AG09319 (cell line): ENCODE measurements at places on chromosomes 6 and 20.

GRCh38 chr6:136108361-136108945, 141.7 kb downstream of the MTFR2 start:
- no peak for DNase-seq

- DNase-seq: no peak
Observed at GRCh38 chr6:77036400-77036799, 426.9 kb downstream of the HTR1B start.

GRCh38 chr6:166830185-166830890, 126.0 kb downstream of the RNASET2 start:
- DNase-seq: no peak

DNA sequence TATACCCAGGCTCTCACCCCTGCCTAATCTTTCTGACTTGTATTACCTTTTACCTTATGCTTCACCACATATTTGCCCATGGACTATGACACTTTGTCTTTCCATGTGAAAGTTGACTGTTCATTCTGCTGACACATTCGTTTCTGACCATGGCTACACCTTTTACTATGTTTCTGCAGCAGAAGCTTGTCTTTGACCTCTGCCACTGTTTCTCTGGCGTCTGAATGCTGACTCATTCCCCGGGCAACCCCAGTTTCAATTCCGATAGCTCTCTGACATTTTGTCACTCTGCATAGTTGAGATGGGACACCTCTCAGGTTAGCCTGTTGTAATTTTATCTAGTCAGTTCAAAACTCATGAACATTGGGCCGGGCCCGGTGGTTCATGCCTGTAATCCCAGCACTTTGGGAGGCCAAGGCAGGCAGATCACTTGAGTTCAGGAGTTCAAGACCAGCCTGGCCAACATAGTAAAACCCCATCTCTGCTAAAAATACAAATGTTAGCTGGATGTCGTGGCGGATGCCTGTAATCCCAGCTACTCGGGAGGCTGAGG, 50.7 kb downstream of the SLC26A8 start:
- no peak for DNase-seq

DNA sequence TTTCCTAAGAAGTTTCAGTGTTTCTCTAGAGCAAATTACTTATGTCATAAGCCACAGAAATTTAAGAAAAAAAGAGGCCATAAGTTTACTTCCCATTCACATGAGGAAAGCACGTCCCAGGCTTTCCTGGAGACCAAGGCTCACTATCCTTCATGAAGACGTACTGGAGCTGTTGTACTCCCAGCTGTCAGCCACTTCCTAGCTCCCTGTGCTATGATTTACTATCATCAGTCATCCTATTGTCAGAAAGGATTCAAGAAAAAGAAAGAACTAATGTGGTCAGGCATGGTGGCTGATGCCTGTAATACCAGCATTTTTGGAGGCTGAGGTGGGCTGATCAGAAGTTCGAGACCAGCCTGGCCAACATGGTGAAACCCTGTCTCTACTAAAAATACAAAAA, 337.4 kb upstream of the SOX4 start:
- no peak for DNase-seq

DNA sequence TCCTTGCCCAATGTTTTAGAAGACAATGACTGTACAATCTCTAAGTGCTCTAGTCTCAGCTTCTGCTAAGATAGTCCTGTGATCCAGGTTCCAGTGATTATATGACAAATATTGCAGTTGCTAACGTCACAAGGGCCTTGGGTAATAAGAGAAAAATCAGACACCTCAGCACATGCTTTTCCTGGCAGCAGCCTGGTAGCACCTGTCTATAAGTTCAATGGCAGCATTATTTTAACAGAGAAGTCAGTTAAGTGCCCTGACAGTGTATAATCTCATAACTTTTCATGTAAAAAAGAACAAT, 121.3 kb upstream of the BCLAF1 start:
- no peak for DNase-seq

DNA sequence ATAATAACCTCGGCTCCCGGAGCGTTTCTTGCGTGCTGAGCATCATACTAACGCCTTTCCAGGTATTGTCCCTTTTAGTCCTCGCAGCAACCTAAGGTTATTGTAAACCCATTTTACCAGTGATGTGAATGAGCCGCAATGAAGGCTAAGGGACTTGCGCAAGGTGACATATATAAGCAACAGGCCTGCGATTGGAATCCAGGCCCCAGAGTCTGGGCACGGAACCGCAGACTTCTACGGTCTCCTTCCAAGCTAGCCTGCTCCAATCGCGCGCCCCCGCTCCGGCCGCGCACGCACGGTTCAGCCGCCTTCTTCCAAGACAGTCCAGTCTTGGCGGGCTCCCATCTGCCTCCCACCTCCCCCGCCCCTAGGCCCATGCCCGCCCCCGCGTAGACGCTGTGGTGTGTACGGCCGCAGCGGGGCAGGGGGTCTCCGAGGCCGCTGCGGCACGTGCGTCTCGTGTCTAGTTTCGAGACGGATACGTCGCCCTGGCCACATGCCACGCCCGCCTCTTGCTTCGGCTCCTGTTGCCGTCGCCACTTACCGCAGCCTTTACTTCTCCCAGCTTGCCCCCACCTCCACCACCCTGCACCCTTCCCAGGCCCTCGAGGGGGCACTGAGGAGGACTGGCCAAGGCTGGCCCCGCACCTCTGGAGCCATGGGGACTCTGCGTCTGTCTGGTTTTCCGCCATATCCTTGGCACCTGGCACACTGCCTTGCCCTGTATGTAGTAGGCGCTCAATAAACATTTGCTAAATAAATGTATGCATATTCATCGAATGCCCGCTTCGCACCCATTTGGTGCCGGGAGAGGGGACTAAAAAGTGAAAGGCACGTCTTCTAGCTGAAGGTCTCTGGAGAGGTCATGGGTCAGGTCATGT, 855 bp upstream of the GFOD1 start:
- DNase-seq: no peak

DNA sequence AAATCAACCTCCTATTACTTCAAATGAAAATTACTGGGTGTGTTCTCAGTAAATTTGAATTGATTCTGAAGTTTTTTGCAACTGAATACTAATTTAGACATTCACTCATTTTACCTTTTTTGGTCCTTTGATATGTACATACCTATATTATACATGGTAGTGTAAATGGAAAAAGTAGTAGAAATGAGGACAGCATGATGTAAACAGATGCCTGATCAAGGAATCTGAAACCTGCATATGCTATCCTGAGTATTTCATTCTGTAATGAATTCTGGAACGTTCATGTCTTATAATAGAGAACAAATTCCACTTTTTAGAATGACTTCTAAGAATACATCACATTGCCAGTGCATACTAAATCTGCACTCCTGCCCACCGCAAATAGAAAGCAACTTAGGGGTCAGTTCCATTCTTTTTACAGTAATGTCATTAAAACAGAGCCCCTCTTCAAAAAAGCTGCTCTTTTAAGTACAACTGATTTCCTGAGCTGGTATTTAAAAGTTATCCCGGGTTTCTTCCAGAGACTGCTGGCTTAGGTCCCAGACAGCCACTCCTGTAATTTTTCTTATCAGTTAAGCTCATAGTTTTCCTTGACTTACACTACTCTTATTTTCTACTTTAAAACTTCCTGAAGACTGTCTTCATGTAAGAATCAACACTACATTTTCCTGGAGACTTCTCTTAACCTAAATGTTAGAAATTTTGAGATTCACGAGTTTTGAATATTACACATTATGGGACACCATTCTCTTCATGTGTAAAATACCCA, 48.4 kb downstream of the MAP3K7 start:
- DNase-seq: peak; percentile 0

GRCh38 chr20:39756369-39756768, 794.2 kb downstream of the DHX35 start:
- DNase-seq: no peak

DNA sequence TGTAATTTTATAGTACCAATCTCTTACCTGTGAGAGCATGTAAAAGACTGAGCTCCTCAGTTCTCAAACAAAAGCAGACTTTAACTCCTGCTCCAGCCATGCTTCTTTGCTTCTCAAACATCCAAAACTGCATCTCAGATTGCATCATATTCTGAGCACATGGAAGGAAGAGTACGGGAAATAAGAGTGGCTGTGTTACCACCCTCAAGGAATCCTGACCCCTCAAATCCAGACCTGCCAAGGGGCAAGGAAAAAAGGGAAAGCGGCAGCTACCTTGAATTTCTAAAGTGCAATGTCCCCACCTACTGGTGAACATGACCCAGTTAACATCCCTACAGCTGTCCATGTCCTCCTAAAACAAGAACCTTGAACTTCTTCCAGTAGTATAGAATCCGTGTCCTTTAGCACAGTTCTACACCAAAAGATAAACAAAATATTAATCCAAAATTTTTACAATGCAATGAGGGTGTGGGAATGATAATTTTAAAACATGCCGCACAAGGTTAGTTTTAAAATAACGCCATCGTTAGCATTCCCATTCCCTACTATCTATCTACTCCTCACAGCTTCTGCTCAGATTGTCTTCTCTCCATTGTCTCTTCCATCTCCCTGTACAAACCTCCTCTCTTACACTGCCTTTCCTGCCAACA, 34.1 kb upstream of the HLA-DQB1 start:
- peak; percentile 15 for DNase-seq

DNA sequence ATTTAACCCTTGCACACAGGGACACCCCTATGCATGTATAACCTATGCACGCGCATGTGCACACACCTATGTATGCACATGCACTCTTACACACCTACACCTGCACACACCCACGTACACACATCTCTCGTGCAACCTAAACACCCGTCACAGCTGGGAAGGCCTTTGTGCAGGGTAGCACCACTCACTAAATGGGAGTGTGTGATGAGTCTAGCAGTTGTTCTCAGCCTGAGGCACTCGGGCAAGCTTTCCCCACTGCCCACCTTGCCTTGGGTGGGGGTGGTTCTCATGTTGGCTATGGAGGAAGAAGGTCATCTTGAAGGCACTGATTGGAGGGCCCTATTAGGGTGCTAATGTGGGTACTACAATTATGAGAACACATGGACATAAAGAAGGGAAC, 85.8 kb downstream of the DLL1 start:
- no peak for DNase-seq

DNA sequence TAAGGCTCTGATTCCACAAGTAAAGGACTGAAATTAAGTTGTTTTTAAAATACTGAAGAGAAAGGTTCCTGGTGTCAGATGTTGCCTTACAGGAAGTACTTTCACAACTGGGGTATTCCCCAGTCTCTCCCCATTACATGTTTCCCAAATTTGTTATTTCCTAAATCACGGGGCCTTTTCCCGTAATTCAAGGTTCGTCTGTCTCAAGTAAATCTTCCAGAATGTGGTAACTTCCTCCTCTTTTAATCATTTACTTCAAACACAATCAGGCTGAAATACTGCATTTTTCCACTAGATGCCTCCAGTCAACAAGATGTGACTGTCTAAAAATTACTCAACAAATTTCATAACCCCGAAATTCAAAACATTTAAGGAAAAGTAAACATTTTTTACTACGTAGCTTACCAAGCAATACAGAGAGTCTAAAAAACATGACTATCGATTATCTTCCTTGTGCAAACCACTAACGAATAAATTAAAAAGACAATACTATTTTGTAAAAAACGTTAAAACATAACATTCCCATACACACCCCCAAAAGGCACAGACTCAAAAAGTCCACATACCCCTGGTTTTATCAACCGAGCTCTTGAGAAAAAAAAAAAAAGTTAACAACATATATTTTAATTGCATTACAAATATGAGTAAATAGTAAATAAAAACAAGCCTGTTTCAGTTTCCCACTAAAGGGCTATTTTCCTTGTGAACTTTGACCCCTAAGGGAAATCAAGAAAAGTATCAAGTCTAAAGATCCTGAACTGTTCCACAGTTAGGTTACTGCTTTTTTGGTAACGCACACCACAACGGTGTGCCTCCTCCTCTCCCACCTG, 1.7 kb downstream of the SOD2 start:
- peak; percentile 82 for DNase-seq

DNA sequence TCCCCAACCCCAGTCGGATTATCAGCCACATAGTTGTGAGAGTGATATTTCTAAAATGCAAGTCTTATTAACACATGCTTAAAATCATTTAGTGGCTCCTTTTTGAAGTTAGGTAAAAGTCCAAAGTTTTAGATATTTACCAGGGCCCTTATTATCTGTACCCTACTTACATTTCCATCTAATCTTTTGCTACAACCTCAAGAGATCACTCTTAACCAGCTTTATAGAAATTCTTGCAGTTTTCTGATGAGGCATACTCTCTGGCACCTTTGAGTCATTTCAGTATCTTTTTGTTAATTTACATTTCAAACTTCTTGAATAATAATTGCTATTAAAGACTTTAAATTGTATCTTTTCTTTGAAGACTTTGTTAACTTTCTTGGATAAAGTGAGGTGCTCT, 453.3 kb downstream of the RFPL4B start:
- no peak for DNase-seq

DNA sequence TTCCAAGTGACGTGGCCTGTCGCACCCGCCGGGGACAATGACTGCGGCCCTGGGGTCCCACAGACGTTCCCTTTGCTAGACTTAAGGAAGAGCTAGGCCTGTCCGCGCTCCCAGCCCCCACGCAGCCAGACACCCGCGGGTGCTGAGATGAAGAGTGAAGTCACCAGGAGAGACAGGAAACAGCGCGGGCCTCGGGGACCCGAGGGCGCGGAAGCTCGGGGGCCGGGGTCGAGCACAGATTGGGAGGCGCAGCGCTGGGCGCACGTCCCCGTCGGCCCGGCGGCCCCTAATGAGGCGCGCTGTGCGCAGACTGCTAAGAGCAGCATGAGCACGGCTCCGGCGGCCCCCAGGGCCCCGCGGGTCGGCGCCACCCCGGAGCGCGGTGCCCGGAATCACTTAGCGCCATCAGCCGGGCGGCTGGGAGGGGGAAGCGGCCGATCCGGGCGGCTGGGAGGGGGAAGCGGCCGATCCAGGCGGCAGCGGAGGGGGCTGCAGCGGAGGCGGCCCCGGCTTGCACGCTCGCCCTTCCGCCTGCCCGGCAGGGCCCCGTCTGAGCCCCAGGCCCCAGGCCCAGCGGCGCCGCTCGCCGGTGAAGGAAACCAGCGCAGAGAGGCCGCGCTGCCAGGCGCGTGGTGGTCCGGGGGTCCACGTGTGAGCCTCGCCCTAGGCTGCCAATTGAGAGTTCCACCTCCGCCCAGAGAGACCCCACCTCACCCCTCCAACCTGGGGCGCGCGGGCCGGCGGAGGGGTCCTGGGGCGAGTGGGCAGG, 8.3 kb upstream of the AVP start:
- no peak for DNase-seq

DNA sequence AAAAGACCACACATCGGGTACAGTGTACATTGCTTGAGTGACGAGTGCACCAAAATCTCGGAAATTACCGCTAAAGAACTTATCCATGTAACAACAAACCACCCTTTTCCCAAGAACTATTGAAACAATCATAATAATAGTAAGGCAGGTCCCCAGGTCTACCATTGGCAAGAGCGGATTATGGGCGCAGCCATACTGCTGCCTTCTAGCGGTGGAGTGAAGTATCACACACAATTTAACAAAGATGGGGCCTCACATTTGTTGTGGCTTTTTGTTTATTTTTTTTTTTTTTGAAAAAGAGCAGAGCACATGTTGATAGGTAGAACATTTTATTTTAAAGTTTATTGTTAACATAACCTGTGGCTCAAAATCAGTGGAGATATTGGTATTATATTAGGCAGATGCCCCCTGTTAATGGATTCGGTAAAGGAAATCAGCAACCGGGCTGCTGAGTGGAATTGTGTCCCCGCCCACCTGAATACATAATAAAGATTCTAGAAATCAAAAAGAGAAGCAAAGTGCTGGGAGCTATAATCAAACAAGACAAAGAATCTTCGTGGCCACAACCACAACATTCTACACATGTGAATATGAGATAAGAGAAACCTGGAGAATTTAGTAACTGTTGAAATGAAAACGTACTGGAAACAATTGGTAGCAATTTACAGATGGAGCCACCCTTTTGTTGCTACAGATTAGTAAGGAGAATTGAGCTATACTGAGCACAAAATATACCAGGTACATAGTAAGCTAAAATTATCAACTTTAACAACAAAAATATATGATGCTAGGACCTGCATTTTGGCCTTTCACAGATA, 94.2 kb upstream of the EXOC2 start:
- DNase-seq: no peak
